ENCODE measurements at places on chromosomes 7 and 10.

GRCh38 chr7:2037808-2038522, 194.8 kb downstream of the MAD1L1 start:
- DNase-seq: no peak

- peak; percentile 55 for DNase-seq
Measured at GRCh38 chr10:113704637-113705343, 25.1 kb downstream of the CASP7 start.

DNA sequence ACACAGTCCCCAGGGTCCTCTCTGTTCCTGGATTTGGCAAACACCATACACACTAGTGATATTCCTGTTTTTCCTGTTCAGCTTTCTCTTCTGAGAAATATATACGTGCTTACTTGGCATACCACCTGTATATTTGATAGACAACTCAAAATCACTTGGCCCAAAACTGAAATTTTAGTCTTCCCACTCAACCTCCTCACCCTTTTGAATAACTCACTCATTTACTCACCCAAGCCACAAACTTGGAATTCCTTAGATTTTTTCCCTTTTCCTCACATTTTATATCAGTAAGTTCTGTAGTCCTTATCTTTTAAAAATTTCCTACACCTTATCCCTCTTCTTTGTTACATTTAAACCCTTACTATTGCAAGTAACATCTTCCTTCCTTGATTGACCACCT, 143.4 kb downstream of the PPP1R3A start:
- DNase-seq: no peak

DNA sequence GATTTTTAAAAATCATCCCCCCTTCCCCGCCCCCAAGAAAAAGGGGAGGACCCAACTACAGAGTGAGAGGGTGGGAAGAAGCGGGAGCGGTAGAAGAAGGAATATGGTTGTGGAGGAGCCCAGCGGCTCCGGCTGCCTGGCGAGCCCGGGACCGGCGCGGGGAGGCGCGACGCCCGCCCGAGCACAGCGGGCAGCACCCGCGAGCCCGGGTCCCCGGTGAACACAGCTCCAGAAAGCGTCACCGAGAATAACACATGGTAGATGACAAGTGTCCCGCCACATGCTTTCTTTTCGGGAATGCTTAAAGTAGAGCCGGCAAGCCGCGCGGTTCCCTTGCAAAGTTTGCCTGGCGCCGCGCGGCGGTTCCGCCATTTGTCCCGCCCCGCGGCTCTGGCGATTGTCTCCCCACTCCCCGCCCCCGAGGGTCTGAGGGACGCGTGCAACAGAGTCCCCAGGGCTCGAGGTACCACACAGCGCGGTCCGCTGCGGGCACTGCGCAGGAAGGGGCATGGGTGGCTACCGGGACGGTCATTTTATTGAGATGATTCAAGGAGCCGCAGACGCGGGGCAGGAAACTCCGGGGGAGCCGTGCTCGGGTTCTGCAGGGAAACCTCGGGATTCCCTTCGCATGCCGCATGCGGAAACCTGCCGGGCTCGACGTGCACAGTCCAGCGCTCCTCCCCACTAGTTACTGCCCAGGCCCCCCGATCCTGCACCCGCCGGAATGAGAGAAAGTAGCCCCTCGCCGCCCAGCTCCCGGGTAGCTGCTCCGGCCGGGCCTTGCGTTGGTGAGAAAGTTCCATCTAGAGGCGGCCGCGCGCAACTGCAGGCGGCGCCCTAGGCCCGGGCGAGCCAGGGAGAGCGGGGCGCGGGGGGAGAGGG, 781 bp upstream of the GRM8 start:
- DNase-seq: peak; percentile 30

DNA sequence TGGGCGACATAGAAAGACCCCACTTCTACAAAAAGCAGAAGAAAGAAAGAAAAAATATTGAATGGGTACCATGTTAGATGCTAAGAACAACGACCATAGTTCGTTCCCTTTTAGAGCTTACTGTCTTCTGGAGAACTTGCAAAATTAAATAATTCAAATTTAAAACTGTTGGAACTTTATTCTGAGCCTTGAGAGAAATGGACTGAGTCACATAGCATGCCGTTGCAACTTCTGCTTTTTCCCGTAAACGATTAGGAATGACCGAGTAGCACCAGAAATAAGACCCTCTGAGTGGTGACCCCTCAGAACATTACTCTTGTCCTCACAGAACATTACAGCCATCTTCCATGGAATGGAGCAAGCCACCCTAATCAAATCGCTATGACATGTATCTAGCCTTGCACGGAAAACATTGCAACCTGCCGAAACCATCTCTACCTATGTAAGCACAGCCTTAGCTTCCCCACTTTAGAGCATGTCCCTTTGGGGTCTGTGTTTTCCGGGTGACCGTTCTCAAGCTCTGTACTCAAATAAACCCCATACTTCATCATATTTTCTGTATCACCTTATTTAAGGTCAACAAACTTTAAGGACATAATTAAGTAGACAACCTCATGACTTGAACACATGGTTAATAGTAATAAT, 179.1 kb downstream of the PRKCQ start:
- DNase-seq: no peak
